Right renal pelvis (tissue), 4 donors: ENCODE measurements at places on chromosomes 3 and 15.

DNA sequence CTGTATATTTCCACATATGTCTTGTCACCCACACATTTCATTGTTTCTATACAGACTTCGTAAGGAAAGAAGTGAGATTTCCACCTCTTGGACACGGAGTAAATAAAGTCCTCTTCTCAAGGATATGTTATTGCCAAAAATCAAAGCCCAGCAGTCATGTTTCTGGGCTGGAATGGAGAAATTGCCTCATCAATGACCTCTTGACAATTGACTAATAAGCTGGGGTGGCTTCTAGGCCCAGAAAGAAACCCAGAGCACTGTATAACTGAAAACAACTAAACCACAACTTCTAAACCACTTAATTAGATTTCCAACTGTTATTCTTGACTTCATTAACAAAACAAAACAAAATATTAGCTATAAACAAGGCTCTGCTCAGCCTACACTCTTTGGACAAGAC, 56.4 kb upstream of the SLC24A5 start:
- no peak for DNase-seq

DNA sequence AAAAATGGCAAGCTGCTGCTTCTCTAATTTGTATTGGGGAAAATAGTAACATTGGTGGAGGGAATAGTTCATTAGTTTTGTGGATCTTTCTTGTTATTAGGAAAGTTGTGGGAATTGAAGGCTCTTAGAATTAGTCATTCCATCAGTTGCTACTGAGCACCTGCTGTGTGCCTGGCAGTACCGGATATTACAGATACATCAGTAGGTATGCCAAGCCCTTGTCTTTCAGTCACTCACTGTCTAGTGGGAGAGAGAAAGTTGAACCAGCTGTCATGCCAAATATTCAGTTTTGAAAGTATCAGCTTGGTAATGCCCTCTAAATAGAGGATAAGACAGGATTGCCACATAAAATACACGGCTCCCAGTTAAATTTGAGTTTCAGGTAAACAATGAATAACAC, 32.5 kb downstream of the IGSF10 start:
- no peak for DNase-seq

GRCh38 chr3:105791919-105792786, 76.7 kb downstream of the CBLB start:
- DNase-seq: no peak

DNA sequence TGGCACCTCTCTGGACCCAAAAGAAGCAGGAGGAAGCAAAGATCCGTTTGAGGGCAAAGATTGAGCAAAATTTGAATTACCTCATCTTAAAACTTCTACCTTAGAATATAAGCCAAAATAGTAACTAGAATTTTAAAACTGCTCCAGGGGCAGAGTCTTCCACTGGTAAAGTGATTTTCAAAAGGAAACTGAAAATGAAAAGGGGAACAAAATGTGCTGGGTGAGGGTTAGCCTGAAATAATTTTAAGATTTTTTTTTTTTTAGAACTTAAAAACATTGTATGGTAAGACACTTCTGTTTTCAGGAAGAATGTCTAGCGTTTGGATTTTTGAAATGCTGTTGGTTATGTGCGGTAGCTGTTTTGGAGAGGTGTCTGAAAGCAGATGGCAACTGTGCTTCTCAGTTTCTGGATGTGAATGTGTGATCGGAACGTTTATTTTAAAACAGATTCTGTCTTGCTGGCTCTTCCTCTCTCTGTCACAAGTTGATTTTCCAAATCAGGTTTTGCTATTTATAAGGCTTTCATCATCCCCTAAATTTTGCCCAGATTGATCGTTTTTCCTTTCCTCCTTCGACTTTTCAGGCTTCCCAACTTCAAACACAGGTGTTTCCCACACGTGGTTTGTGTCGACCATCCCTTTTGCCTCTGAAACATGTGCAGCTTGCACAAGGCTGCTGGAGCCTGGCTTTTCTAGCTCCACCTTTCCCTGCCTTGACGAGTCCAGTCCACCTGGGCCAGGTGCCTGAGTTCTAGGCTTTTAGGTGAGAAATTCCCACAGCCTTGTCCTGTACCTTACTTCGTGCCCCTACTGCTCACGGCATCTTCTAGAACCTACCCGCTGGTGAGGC, 3.3 kb downstream of the LRRK1 start:
- DNase-seq: no peak

DNA sequence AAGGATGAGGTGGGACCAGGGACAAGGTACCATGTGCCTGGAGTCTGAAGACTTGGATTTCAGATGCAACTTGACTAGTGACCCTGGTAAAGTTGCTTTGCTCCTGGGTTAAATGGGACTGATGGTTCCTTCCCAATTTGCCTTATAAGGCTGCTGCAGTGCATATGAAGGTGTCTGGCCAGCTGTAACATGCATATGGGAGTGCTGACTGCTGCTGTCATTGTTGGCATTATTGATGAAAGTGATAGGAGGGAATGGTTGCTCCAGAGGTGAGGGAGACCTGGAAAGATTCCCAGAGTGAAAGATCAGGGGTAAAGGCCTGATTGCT, 20.5 kb downstream of the CYP8B1 start:
- no peak for DNase-seq

- DNase-seq: no peak
These were observed 49.6 kb downstream of the MAP6D1 start for GRCh38 chr3:183775781-183776180.

- no peak for DNase-seq
These were observed 150.5 kb upstream of the UBE2E2 start for GRCh38 chr3:23052620-23053019.

DNA sequence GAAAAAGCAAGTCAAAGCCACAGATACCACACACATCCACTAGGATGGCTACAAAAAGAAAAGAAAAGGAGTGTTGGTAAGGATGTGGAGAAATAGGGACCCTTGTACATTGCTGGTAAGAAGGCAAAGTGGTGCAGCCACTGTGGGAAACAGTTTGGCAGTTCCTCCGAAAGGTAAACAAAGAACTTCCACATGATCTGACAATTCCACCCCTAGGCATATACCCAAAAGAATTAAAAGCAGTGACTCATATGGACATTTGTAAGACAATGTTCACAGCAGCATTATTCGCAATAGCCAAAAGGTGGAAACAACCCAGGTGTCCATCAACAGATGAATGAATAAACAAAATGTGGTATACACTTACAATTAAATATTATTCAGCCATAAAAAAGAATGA, 22.2 kb upstream of the GMPPB start:
- DNase-seq: no peak

DNA sequence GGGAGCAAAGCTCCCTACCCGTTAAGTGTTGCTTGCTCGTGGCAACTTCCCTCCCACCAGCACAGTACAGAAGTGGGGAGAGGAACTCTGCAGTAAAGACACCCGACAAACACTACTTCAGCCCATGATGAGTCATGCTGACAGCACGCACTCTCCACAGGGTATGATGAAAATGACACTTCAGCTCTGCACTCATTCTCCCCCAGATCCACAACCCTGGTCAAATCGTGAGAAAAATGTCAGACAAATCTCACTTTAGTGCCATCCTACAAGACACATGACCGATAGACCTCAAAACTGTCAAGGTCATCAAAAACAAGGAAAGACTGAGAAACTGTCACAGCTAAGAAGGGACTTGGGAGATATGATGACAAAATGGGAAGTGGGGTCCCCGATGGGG, 278.9 kb downstream of the OCA2 start:
- no peak for DNase-seq

DNA sequence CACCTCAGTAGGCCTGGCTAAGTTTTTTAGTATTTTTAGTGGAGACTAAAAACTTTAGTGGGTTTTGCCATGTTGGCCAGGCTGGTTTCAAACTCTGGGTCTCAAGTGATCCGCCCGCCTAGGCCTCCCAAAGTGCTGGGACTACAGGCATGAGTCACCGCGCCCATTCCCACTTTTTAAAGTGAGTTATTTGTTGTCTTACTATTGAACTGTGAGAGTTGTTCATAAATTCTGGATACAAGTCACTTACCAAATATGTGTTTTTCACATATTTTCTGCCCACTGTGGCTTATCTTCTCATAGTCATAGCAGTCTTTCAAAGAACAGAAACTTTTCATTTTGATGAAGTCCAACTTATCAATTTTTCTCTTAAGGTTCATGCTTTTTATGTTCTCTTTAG, 29.9 kb upstream of the SPSB4 start:
- DNase-seq: no peak

DNA sequence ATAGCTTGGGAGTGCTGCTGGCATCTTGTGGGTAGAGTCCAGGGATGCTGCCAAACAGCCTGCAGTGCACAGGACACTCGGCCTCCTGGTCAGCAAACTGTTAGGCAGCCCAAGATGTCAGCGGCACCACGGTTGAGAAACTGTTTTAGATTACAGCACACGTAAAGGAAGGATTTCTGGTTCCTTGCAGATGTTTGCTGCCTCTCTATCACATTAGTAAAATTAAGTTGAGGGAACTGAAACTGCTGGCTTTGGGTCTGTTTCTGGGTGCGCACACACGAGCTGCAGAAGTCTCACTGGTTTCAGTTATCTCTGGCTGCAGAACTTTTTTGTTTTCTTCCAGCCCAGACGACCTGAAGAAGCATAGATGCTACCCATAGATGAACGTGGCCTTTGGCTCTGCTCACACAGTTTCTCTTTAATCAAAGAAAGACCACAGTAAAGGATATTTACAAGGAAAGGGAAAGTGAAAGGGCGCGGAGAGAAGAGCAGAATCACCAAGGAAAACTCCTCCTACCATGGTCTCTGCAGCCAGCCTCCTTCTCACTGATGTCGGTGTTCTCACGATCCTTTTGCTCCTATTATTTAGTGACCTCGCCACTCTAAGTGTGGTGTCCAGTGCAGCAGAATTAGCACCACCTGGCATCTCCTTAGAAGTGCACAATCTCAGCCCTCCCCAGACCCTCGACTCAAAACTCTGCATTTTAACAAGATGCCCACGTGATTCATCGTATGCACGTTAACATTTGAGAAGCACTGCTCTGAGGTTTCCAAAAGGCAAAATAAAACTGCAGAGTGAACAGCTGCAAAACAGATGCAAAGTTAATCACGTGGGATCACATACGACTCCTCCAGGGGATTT, 50.6 kb upstream of the AKAP13 start:
- DNase-seq: no peak

DNA sequence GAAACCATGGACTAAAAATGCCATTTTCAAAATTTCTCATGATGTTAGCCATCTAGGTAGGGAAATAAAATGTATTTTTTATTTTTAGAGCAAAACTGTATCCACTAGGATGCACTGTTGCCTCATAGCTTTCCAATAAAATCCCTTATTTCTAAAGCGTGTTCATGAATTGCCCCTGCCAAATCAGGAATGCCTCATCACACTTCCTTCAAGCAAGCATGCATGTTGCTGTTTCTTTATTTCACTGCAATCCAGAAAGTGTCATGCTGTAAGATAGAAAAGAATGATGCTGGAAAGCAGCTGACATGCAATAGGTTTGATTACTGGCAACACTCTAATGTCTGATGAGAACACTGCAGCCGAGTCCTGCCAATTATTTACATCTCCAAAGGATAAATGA, 239.5 kb downstream of the CHL1 start:
- DNase-seq: no peak

DNA sequence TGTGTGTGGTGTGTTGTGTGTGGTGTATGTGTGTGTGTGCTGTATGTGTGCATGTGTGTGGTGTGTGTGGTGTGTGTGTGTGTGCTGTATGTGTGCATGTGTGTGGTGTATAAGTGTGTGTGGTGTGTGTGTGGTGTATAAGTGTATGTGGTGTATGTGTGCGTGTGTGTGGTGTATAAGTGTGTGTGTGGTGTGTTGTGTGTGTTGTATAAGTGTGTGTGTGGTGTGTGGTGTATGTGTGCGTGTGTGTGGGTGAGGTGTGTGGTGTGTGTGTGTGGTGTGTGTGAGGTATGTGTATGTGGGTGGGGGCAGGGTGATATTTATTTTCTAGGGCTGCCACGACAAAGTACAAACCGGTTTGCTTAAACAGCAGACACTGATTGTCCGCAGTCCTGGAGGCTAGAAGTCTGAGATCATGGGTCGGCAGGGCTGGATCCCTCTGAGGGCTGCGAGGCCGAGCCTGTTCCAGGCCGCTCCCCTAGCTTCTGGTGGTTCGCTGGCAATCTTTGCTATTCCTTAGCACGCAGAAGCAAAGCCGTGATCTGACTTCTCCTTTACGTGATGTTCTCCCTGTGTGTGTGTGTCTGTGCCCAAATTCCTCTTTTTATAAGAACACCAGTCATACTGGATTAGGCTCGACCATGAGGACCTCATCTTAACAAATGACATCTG, 160.2 kb downstream of the XXYLT1 start:
- no peak for DNase-seq

GRCh38 chr3:14520149-14520548, 20.0 kb downstream of the GRIP2 start:
- DNase-seq: no peak

GRCh38 chr15:40282869-40283614, at the start of gene ANKRD63:
Gene ANKRD63 (minus strand): TSS chr15:40283064. CDS start chr15:40282586, 478 bp downstream.
- no peak for DNase-seq

DNA sequence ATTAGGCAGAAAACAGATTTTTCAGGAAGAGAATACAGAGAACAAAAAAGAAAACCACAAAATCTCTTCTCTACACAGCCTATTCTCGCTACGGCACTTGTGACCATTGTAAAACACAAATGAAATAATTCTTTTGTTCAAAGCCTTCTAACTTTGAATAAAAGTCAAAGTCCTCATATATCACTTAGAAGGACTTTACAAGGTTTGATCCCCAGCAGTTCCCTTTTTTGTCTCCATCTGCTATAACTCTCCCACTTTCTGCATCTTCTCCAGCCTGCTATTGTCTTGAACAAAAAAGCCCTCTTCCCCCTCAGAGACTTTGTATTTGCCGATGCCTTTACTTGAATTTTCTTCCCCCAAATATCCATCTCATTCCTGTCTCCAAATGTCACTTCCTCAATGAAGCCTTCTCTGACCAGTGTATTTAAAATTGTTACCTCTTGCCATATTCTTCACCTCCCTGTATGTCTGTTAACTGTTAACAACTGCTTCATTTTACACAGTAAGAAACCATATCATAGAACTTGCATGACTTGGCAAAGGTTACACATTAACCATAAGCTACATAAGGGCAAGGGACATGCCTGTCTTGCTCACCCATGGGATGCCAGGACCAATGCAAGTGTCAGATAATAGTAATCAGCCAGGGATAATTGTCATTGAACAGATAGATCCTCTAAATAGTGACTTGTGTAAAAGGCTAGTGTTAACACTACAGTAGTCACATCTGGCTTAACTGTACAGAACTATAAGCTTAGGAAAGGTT, 122.4 kb downstream of the CBLB start:
- no peak for DNase-seq

DNA sequence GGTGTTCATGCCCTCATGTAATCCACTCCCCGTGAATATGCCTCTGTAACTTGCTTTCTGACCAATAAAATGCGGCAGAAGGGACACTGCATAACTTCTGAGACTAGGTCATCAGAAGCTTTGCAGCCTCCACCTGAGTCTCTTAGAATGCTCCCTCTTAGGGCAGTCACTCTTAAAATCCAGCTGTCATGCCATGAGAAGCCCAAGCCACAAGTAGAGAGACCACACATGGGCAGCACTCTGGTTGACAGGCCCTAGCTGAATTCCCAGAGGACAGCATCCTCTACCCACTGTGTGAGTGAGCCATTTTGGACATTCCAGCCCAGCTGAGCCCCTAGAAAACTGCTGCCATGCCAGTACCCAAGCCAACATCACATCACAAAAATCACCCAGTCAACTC, 41.4 kb downstream of the SCAPER start:
- DNase-seq: no peak

- DNase-seq: no peak
These were observed 37.4 kb downstream of the FRMD5 start for GRCh38 chr15:44157679-44158078.

GRCh38 chr3:131356006-131356595, 25.5 kb upstream of the NUDT16 start:
- DNase-seq: no peak

GRCh38 chr15:88835646-88836045, 32.4 kb downstream of the ACAN start:
- no peak for DNase-seq

- no peak for DNase-seq
These were observed 190.1 kb downstream of the ZNF621 start for GRCh38 chr3:40714771-40715345.
